Airway epithelial cell (primary cell): ENCODE measurements at places on chromosomes 12 and 14. TPM values are rescaled to one million over a fixed set of nuclear protein-coding genes. Genes with fewer than 3 reads are reported as not detected.

TEAD4 gene
- 16.6 and 19.9 TPM in 2 replicates for total RNA-seq

ANKRD33 gene
- total RNA-seq: not detected in 2 replicates

SYNDIG1L gene
- not detected in 2 replicates for total RNA-seq

ABCC9 gene
- 0.05 and 0.35 TPM in 2 replicates for total RNA-seq

TPH2 gene
- not detected in 2 replicates for total RNA-seq

CLEC14A gene
- 0.05 TPM in 1 of 2 replicates, not detected in the other for total RNA-seq
